ENCODE measurements at places on chromosomes 2 and 18.

DNA sequence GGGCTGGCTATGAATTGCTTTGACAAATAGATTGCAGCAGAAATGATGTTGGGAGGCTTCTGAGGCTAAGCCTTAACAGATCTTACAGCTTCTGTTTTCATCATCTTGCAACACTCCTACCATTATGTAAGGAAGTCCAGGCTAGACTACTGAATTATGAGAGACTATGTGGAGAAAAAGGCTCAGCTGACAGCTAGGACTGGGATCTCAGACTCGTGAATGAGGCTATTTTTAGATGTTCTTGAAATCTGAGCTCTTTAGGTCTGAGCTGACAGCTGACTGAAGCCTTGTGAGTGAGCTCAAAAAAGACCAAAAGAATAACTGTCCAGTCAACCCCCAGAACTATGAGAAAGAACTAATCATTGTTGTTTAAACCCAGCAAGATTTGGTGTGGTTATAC lies 70.3 kb downstream of the VWC2L start:
- DNase-seq = no peak

GRCh38 chr2:237669283-237669627 lies 41.9 kb downstream of the LRRFIP1 start:
- DNase-seq = no peak

- no peak for DNase-seq
Observed at GRCh38 chr2:110146183-110146944, 30.7 kb upstream of the MALL start.

- DNase-seq = no peak
Observed at GRCh38 chr18:21040466-21040865, 71.1 kb downstream of the ROCK1 start.

DNA sequence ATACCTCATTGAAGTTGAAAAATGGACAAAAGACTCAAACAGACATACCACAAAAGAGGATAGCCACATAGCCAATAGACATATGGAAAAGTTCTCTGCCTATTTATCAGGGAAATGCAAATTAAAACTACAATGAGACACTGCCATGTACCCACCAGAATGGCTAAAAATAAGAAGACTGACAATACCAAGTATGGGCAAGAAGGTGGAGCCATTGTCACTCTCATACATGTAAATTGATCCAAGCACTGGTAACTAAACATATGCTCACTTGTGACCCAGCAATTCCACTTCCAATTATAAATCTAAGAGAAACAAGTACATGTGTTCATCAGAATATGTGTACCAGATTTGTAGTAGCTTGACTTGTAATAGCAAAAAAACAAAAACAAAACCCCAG lies 4.6 kb downstream of the LOXHD1 start:
- DNase-seq = no peak

GRCh38 chr2:241366678-241367077 lies 10.6 kb downstream of the FARP2 start:
- no peak for DNase-seq

- no peak for DNase-seq
Observed at GRCh38 chr2:15779381-15780041, 160.8 kb upstream of the MYCN start.

GRCh38 chr18:36504928-36505327 lies 207.4 kb downstream of the FHOD3 start:
- DNase-seq = no peak

DNA sequence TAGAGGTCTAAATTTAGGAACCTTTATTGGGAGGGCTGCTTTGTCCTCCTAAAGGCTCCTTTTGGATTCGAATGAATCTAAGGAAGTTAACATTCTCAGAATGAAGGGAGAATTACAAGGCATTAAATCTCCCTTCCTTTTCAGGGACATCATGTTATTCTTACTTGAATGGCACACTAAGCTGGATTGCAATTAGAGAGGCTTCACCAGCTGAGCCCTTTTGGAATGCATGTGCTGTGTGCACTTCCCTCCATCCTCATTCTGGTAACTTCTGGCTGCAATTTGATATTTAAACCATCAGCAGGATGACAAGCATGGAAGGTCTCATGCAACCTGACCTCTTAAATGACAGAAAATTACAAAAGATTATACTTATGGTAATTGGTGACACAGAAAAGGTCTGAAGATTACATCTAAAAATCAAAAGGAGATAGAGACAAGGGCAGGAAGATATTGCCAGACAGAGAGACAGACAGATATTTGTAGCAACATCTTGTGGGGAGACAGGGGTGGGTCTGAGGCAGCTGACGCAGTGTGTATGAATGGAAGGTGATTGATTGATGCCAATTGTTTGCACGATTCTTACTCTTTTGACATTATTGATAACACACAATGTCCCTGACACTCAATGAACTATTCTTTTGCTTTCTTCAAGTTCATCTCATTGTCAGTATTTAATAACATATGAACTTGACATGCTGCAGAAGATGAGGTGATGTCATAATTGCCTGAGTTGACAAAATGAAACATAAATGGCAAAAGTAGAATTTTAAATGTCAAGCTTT lies 570.8 kb upstream of the GYPC start:
- no peak for DNase-seq

DNA sequence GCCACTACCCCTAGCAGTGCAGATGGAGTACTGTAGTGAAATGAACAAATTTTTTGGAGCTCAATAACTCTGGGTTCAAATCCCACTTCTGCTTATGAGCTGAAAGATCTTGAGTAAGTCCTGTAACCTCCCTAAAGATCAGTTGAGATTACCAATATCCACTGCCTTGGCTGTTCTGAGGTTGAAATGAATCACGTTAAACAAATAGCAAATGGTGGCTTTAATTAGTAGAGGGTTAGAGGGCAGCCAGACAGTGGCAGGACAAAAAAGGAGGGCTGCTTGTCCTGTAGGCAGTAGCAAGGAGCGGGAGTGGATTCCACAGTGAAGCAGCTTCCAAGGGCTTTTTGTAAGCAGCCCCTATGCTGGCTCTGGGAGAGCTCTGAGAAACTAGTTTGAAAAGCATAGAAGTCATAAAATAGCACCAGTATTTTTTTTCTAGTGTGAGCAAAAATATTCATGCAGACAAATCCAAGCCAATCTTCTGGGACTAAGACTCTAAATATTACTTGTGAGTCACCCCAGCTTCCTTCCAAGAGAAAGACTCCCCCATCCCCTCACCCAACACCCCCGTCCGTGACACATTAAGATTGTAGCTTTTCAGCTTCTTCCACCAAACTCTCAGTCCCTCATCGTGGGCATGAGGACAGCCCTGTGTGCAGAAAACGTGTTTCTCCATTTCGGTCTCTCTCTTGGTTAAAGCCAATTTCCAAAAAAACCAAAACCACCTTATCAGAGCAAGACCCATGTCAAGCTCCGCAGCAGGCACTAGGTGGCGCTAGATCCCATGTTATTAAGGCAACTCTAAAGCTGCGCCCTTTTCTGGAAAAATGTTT lies 123.5 kb upstream of the LGALSL start:
- DNase-seq = peak; percentile 72
